Thoracic aorta endothelial cell (primary cell): ENCODE measurements at places on chromosomes 13 and 19. TPM values are rescaled to one million over a fixed set of nuclear protein-coding genes. Genes with fewer than 3 reads are reported as not detected.

Gene ESD
- 125 and 149 TPM in 2 replicates for total RNA-seq

Gene LENG8
- total RNA-seq, result 46.4 and 74.3 TPM in 2 replicates

Gene KASH5
- not detected in 2 replicates for total RNA-seq

Gene CYP2A6
- not detected in 2 replicates for total RNA-seq

Gene PTPRS
- total RNA-seq, result 20.1 and 21.9 TPM in 2 replicates

Gene TFPT
- total RNA-seq, result 15.9 and 19.7 TPM in 2 replicates

Gene NDFIP2
- total RNA-seq, result 21.7 and 25.5 TPM in 2 replicates

Gene FAAP24
- total RNA-seq, result 3.6 and 4.8 TPM in 2 replicates

Gene ZNF85
- 9.1 and 10.1 TPM in 2 replicates for total RNA-seq
